ENCODE measurements at places on chromosomes 16 and 17.

- DNase-seq = no peak
Observed at GRCh38 chr16:64292953-64293352, 828.9 kb downstream of the CDH11 start.

GRCh38 chr17:69913216-69913615 is 161.8 kb upstream of the KCNJ16 start:
- no peak for DNase-seq

DNA sequence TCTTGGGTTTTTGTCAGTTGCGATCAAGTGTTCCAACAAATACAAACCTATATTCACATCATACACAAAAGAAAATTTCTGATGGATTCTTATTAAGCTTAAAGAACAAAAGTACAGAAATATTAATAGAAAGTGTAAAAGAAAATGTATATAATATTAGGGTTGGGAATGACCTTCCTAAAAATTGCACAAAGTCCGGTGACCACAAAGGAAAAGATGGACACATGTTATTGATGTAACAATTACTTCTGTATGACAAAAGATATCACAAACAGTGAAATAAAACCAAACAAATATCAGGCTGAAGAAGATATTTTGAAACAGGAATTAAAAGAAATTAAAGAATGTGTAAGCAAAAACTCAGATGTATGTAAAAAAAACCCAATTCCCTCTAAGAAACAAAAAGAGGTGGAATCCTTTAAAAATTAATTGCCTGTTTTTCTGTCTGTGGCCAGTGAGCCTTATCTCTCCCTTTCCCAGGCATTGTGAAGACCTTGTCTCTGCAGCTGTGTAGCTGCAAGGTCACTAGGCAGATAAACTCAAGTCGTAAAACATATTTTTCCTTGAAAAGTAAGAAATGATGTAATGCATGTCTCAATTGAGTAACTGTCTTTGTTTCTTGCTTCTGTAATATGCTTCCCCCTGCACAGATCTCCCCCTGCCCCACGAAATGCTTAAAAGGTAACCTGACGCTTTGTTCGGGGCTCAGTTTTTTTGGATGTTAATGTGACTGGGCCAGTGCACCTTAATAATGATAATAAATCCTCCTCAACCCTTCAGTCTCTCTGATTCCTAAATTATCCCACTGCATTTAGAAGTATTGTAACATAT is 2.8 kb downstream of the ST6GALNAC1 start:
- DNase-seq = no peak

- DNase-seq = peak; percentile 71
Observed at GRCh38 chr17:42112552-42113176, at the start of gene DHX58. Gene DHX58 (minus strand): TSS chr17:42112714. CDS start chr17:42111892, 822 bp downstream.

GRCh38 chr17:4934173-4934979 is 2.3 kb downstream of the GP1BA start:
- no peak for DNase-seq

GRCh38 chr17:38430316-38430715 is 2.1 kb downstream of the ARHGAP23 start:
- no peak for DNase-seq

GRCh38 chr17:34252444-34253138 is 2.5 kb upstream of the CCL2 start:
- no peak for DNase-seq

DNA sequence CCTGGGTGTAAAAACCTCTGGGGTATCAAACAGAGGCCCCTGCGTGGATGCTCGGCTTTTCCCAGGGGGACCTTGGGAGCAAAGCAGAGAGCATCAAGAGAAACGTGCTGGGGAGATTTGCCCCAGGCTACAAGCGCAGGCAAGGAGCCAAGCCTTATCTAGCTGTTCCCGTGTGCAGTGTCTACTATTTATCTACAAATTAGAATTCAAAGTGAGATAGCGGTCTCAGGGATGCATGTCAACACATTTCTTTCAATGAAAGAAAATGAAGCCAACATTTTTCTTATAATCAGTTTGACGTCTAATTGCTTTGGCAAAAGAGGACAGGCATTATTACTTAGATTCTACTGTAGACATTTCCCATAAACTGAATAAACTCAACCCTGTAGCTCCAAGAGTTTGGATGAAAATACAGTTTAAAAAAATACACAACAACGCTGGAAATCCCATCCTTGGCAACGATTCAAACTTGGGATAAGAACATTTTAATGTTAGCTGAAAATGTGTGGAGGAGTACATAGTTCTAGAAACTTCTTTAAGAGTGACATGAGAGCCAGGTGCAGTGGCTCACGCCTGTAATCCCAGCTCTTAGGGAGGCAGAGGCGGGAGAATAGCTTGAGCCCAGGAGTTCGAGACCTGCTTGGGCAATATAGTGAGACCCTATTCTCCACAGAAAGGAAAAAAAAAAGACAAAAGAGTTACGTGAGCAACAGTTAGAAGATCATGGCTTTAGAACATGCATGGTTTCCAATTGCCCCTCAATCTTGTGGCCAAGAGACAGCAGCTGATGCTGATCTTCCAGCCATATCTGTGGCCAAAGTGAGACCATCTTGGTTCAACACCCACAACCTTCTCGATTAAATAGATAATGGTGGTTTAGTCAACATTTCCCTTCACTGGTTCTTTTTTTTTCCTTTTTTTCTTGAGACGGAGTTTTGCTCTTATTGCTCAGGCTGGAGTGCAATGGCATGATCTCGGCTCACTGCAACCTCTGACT is 7.2 kb downstream of the SPNS3 start:
- DNase-seq = no peak

- no peak for DNase-seq
Observed at GRCh38 chr17:216625-217024, 35.2 kb upstream of the DOC2B start.

DNA sequence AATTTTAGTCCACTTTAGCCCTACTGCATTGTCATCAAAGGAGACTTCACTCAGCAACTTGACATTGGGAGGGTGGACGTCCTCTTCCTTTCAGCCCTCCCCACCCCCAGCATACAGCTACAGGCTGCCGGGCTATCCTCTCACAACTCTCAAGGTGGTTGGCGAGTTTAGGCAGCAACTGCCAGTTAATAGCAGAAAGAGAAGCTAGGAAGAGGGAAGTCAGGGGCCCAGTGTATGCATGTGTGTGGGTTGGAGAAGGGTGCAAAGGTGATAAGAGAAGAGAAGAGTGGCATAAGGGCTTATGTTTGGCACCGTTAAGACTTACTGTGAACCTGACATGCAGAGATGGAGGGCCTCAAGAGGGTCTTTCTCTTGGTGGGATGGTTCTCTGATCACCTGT is 31.8 kb downstream of the CCL4 start:
- no peak for DNase-seq

DNA sequence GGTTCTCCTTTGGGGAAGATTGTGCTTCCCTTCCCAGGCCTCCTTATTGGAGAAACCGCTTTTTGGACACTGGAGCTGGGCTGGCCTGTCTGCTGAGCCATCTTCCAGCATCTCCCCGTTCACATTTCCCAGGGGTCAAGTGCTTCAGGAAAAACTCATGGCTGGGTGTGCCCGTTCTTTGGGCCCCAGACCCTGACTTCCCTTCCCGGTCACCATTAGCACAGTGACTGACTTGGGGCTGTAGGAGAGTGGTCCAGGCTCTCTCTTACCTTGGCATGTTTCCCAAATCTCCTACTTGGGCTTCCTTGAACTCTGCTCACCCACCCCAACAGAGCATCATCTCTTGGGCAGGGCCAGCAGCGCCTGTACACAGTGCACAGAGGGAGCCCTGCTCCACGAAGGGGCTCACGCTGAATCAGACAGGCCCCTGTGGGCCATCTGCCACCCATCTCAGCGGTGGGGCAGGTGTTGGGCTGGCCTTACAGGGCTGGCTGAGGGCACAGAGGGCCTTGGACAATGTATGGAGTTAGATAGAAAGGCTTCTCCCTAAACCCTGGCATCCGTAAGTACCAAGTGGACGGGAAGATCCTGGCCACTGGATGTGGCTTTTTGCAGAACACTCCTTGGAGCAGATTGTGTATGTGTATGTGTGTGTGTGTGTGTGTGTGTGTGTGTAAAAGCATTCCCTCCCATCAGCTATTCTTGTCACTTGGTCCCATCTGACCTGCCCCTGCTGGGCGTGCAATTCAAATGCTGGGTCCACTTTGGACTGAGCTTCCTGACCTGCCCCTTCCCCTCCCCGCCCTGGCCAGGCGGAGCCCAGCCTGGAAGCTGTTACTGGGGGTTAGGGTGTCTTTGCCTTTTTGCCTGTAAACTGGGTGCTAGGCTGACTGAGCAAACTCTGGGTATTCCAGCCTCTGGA is 24.9 kb upstream of the CDC42EP4 start:
- DNase-seq = no peak

DNA sequence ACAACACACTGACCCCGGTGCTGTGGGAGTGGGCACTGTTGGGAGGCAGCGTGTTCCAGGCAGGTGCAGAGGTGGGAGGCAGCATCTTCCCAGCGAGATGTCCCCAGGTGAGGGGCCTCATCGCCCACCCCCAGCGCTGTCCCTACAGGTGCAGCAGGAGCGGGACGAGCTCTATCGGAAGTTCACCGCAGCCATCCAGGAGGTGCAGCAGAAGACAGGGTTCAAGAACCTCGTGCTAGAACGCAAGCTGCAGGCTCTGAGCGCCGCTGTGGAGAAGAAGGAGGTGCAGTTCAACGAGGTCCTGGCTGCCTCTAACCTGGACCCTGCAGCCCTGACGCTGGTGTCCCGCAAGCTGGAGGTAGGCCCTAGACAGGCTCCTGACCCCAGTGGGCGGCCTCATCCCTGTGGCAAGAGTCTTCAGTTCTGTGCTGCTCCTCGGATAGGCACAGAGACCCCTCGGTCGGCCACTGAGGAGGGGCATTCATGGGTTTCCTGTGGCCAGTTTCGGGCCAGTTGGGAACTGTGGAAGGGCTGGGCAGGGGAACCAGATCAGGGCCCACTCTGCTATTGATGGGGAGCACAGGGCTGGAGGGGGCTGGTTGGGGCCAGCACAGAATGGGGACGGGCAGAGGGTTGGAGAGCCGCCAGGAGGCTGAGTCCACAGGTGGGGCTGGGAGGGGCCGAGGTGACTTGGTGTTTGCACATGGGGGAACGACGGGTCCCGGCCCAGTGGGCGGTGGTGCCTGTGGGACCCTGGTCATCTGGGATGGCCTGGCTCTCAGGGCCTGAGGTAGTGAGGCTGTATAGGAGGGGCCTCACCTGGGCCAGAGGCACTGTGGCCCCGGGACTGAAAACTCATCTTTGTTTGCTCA is 21.1 kb upstream of the DBNDD1 start:
- no peak for DNase-seq

DNA sequence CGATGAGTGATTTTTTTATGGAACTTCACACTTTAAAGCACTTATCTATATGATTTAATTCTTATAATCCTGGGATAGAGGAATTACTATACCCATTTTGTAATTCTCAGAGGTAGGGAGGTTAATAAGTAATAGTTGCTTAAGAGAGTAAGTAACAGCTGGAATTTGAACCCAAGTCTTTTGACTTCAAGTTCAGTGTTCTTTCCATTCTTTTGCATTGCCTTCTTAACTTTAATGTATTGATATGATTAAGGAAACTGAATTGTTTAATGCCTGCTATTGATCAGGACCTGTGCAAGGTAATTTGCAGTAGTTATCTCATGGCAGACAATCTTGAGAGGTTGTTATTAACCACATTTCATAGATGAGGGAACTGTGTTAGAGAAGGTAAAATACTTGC is 78.5 kb downstream of the TUBD1 start:
- no peak for DNase-seq

DNA sequence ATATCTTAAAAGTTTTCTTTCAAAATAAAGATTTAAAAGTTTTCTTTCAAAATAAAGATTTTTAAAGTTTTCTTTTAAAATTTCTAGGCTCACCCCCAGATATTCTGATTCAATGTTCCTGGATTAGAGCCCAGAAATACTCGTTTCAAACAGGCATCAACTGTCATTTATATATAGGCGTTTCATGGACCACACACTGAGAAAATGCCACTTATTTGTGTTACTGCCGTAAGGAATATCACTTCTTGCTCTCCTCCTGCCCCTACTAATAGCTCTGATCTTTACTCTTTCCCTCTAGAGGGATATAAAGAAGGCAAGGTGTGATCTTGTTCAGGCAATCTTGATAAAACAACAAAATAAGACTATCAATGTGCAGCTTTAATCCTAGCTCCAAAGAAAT is 1324.1 kb downstream of the CDH8 start:
- no peak for DNase-seq

DNA sequence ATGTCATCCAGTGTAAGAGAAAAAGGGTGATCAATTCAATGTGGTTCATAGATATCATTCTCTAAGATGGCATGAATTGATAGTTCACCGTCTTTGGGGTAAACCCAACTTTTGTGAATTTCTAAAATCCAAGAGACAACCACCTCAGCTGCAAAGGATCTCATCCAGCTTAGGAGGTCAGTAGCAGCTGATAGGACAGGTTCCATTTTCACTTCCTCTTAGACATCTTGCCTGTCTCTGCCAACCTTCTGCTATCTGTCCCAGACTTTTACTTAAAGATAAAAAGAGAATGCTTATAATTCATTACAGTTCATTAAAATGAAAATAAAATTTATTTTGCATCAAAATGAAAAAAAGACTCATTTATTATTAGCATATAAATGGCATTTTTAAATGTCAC is 468.2 kb downstream of the XYLT1 start:
- DNase-seq = no peak

DNA sequence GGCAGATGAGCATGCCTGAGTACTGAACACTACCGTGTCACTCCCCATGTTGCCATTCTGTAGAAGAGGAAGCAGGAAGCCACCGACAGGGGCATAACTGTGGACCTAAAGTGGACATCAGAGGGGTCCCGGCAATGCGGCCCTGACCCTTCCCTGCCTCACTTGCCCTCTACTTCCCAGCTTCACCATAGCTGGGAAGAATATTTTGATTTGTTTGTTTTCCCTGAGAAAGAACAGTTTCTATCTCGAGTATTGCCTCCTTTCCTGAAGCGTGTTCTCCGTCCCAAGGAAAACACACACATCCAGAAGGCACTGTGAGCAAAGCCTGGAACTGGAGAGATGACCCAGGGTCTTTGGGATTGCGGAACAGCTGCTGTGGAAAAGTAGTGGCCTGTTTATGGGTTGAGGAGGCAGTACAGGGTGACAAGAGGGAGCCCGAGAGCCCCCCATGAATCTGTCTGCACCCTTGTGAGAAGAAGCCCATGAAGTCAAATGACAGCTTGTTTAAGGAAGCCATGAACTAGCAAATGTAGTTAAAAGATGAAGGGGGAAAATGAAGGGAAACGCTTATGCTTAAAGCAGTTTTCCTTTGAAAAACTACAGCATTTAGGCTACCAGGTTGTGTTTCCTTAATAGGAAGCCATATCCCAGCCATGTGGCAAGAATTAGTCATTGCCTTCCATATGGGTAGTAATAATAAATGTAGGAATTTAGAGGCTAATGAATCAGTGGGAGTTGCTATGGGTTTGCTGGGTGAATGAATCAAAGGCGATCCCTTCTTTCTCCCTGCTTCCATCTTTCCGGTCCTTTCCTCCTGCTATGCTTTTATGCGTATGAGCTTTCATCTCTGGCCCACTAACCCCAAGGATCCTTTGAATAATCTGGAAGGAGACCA is 90.0 kb upstream of the TBX2 start:
- no peak for DNase-seq
